ENCODE measurements at places on chromosomes 5 and 9.

DNA sequence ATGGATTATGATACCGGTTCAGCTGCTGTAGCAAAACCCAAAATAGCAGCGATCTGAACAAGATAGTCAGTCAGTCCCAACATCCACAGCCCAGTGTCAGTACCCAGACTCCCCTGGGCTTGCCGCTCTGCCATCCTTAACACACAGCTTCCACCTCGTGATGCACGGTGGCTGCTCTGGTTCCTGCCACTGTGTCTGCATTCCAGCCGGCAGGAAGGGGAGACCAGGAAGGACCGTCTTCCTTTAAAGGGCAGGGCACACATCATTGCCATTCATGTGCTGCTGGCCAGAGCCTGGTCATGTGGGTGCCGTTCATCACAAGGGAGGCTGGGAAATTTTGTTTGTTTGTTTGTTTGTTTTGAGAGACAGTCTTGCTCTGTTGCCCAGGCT lies 131.0 kb upstream of the IER5L start:
- DNase-seq, result no peak

DNA sequence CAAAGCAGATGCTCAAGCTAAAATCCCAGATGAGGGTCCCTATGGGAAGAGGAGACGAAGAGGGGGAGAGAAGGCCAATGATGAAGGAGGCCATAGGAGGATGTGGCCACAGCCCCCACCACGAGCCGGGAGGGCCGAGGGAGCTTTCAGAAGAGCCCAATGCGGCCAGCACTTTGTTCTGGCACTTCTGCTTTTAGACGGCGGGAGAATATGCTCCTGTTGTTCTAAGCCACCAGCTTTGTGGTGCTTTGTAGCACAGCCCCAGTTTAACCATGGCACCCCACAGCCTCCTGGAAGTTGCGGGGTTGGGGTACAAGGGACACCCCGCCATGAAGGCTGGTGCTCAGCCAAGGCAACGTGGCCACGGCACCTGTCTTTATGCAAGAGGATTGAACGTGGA lies 33.4 kb downstream of the LPCAT1 start:
- DNase-seq, result no peak

GRCh38 chr9:81479573-81479972 lies 209.8 kb downstream of the TLE1 start:
- DNase-seq, result no peak

GRCh38 chr5:36199620-36200019 lies 42.1 kb downstream of the NADK2 start:
- no peak for DNase-seq

DNA sequence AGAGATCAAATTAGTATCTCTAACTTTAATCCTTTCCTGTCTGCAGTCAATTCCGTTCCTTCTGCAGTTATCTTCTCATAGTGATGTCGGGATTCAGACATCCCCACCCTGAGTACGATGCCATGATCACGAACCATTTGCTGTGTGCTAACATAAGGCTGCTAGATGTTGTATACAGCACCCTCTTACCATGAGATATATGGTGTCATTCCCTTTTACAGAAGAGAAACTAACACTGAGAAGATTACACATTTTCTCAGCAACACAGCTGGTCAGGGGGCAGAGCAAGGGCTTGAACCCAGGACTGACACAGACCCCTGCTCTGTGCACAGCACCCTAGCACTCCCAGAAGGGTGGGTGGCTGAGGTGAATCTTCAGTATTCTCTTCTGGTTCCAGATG lies 46.9 kb upstream of the HSD17B4 start:
- no peak for DNase-seq

GRCh38 chr5:130365956-130366355 lies 461.7 kb downstream of the CHSY3 start:
- DNase-seq, result no peak

GRCh38 chr9:71630377-71630995 lies 137.8 kb downstream of the CEMIP2 start:
- no peak for DNase-seq

DNA sequence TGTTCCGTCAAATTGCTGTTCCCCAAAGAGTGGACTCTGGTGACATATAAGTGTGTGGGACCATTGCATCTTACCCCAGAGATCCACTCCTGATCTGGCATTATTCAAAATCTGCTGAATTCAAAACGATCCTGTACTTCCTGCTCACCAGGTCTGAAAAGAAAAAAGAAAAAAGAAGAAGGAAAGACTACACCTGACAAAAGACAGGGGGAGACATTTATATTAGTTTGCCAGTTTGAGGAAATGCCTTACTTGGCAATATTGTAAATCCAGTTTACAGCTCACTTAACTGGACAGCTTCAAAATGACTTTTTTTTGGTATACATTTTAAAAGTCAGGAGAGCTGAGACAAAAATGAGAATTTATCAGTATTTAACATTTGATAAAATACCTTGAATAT lies 15.0 kb upstream of the GRHPR start:
- DNase-seq, result no peak

DNA sequence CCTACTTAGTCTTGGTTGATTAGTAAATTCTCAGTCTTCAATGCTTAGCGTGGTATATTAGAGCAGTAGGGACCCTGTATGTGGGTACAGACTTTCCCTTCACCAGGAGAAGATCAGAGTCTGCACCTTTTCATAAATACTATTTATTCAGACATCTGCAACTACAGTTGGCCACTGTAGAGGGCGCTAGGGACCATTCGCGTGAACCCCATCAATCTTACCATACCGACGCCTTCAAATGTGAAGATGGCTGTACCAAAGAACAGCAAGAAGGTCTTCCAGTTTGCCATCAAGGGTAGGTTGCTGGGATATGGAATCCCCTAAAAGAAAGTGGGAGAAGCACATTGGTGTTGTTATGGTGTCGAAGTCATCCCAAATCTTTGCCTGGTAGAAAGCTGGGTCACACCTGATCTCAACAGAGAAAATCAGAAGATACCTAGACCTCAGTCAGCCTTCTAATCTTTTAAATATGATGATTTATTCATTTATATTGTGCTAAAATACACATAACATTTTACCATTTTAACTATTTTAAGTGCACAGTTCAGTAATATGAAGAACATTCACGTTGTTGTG lies 19.1 kb downstream of the SLC36A3 start:
- DNase-seq, result no peak

- DNase-seq, result no peak
Observed at GRCh38 chr5:7763621-7764072, 87.3 kb downstream of the CFAP90 start.

DNA sequence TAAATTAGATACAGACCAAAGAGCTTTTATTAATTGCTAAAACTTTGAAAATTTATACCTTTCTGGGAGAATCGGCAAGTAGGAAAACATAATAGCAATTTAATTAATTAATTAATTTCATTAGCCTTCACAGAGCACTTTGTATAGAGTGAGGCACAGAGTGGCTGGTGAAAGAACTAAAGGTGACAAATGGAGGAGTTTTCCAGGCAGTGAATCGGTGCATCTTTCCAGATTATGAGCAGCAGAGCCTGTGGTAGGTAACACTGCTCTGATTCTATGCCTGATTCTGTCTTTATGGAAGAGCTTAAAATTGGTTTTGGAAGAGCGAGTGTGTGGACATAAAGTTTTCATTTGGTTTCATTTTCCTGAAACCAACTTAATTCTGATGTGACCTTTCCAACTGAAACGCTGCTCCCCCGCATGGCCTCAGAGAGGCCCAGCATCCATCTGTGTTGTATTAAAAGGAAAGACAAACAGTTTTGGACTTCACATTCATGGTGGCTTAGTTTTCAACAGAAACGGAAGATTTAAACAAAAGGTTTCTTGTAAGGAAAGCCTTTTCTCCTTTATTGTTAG lies 188.9 kb upstream of the RPS23 start:
- no peak for DNase-seq

DNA sequence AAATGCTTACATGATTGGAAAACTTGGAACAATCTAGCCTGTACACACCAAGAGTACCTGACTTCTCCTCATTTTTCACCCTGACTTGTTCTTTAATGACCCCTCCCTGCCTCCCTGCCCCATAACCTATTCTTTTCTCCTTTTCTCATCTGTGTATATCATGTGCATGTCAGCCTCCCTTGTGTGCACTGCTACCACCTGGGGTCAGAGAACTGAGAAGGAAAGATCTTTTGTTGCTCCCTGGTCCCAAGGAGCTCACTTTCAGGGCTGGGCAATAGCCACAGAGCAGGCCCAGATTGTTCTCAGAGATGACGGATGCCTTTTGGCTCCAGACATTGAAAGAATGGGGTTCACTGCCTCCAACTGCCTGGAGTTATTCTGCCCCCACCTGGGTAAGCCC lies 5.1 kb downstream of the MAP1B start:
- no peak for DNase-seq

DNA sequence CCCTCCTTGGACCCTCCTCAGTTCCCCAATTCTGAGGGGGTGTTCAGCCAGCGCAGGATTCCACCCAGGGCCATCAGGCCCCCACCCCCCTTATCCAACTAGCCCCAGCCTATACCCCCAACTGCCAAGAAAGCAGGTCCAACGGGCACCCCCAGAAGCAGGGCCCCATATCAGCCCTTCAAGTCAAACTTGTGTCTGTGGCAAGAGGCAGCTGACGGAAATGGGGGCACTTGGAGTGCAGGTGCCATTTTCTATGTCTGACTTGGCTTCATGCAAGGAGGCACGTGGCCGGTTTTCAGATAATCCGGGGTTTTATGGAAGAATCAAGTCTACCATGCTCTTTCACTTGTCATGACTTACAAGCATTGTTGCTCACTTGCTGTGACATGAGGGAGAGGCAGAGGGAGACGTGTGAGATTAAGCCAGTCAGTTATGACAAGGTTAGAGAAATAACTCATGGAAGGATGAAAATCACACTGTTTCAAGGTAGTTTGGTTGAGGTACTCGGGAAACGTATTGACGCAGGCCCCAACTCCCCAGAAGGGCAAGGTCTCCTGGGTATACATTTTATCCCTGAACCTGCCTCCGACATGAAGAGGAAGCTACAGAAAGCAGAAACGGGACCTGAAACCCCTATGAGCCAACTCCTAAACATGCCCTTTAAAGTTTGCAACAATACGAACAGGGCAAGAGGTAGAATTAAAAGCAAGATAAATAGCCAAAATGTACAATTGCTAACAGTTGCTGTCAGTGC lies 26.5 kb upstream of the CLPTM1L start:
- DNase-seq, result no peak

DNA sequence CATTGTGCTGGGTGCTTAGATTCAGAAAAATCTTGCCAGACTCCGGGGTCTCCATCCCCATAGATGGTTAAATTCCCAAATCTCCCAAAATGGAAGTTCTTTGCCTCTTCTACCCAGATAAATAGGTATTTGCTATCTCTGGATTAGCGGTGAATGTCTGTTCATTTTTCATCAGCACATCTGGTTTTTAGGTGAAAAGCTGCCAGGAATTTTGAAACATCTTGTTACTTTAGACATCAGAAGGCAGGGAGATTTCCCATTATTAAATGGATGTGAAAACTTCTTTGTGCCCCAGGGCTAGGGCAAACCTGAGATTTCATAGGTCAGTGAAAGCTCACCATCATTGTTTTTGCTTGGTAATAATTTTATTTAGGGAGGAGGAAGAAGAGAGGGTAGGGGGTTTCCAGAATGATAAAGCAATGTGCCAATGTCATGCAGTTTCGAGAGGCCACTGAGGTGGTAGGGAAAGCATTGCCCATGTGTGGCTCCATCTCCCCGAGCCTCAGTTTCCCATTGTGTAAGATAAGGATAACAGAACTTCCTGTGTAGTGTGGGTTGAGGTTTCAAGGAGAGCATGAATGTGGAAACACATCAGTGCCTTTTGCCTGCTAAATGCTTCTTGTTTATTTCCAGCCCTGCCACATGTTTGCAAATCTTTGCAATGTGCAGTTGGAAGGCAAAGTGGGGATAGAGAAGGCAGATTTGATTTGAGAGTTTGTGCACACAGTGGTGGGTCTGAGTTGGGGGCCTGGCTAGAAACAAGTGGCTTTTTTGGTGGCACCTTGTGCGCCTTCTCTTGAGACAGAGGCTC lies 147.2 kb upstream of the KLF4 start:
- no peak for DNase-seq

DNA sequence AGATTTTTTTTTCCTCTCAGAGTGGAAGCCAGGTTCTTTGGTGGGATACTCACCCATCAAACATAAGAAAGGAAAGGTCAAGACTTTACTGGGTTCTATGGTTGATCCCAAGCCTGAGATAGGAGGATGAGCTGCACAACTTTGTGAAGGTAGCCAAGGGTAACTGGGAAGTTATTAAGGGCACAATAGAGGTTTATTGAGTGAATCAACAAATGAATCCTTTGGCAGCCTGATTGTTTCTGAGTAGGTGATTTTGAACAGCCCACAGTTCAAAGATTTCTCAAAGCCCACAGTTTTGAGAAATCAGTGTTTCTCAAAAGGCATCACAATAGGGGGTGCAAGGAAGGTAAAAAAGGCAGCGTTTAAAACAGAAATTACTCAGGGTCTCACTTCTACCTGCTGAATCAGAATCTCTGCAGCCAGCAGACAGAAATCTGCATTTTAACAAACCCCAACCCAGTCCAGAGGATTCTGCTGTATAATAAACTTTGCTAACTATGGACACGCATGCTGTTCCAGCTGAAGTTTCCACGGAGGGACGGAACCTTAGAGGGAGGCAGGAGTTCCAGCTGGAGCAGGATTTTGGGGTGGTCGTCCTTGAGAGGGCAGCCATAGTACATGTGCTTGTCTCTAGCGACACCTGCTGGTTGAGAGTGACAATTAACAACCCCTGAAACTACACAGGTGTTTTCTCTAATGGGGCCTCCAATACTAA lies 32.7 kb upstream of the FSD1L start:
- DNase-seq, result peak; percentile 25
